ENCODE measurements at places on chromosomes 13 and 19. TPM values are rescaled to one million over a fixed set of nuclear protein-coding genes. Genes with fewer than 3 reads are reported as not detected.

GRCh38 chr13:91199866-91200265 is 147.6 kb upstream of the MIR17HG start:
- no peak for DNase-seq

DNA sequence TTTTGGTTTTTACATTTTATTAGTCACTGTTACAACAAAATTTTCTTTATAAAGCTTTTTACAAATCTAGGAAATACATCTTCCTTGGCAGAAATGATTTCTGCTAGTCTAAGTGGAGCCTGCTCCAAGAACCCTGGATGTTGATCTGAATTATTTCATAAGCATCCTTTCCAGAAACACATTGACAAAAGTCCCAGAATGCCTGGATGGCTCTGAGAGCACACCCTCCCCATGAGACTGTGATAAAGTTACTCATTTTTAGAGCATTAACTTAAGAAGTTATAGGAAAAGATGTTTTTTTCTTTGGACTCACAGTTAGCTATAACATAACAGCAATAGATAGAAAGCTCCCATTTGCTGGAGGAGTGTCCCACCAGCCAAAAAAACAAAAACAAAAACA is 559.6 kb upstream of the SPRY2 start:
- no peak for DNase-seq

DNA sequence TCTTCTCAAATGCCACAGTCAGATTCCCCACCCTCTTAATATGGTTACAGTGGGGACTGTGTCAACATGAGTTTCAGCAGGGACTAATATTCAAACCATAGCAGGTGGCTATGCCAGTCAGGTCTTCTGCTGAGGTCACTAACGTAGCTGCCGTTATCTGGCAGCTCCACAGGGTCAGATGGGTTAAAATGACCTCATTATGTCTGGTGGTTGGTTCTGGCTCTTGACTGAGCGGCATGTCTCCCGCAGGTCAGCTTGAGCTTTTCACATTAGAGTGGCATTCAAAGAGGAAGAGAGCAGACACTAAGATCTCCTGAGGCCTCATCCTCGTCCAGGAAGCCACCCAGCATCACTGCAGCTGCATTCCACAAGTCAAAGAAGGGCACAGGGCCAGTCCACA is 21.4 kb upstream of the IPO5 start:
- DNase-seq, result no peak

- no peak for DNase-seq
Measured at GRCh38 chr13:77456271-77456670, 79.2 kb upstream of the SCEL start.

GRCh38 chr13:110063490-110064421 is 243.2 kb downstream of the COL4A1 start:
- DNase-seq, result no peak

DNA sequence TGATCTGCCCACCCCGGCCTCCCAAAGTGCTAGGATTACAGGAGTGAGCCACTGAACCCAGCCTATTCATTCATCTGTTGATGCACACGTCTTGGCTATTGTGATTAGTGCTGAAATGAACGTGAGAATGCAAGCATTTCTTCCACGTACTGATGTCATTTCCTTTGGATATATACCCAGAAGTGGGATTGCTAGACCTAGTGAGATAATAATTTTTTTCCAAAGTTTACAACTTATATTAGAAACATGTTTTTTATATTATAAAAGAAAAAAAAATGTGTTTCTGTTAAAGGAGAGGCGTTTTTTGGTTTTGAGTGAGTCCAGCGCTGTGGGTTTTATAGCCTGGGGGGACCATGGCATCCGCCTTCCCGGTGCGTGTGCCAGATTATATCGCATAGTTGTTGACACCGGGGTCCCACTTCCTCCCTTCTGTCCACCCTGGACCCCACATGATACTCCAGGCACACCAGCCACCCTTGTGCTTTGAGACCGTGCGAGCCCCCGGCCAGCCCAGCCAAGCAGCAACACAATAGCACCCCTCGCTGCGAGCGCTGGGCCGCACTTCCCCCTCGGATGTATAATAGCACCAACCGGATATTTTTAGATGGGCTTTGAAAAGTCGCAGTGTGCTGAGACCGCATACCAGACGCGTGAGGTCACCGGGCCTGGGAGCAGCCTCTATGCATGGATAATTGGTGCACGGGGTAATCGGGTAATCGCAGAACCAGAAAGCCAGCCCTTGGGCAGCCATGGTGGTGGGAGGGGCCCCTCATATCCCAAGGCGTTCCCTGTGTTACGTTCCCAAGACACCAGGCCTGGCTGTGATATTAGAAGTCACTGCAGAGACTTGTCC is 59.6 kb downstream of the MYO9B start:
- DNase-seq, result peak; percentile 84

Gene TGFB1
- 2.2 TPM for total RNA-seq
